ENCODE measurements at places on chromosomes 12 and 14.
A peak's percentile ranks its signal among the peaks of the same experiment; 100 is the strongest.

DNA sequence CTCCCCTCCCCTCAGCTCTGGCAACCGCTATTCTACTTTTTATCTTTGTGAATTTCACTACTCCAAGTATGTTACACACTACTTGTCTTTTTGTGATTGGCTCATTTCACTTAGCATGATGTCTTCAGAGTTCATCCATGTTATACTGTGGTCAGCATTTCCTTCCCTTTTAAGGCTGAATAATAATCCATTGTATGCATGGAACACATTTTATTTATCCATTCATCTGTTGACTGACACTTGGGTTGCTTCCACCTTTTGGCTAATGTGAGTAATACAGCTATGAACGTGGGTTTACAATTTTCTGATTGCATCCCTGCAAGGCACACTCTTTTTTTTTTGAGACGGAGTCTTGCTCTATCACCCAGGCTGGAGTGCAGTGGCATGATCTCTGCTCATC lies 53.0 kb upstream of the FUT8 start:
- no peak for DNase-seq

DNA sequence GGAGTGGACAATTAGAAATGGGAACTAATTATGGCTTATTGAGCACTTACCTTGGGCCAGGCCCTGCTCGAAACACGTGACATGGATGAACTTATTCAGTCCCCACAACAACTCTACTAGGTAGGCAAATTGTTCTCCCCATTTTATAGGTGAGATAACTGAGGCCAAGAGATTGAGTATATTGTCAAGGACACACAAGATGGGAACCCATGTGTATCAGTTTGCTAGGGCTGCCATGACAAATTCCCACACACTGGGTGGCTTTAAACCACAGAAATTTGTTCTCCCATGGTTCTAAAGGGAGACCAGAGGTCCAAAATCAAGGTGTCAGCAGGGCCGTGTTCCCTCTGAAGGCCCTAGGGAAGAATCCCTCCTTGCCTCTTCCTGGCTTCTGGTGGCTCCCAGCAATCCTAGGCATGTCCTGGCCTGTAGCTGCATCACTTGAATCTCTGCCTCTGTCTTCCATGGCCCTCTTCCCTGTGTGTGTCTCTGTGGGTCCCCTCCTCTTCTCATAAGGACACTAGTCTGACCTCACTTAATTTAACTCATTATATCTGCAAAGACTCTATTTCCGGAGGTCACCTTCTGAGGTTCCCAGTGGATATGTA lies 128.8 kb downstream of the CHST11 start:
- no peak for DNase-seq

DNA sequence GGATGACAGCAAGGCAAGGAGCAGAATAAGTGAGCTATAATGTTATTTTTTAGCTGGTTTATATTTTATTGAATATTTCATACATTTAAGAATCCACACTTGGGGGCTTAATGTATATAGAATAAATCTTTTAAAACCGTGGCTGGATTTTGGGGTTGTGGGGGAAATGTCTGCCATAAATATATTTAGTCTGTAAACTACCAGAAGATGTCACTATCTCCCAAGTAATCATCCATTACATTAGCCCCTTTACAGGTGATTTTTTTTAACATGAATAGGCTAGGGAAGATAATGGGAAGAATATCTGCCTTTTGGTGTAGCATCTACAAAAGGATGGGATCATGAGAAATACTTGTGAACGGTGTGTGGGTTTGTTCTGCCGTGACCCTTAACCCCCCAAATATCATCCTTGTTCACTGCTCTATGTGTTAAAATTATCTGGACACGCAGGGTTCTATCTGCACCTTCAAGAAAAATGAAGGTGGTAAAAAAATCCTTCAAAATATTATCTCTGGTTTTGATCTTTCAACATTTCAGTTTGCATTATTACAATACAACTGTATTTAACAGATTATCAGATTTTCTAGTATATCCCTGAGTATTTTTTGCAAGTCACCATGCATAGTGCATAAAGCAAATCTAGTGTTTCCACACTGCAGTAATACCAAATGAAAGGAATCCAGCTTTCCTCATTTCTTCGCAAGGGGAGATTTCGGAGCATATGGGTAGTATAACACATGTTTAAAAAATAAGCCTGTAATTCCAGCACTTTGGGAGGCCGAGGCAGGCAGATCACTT lies 8.0 kb upstream of the SLC17A8 start:
- DNase-seq: peak; percentile 38

DNA sequence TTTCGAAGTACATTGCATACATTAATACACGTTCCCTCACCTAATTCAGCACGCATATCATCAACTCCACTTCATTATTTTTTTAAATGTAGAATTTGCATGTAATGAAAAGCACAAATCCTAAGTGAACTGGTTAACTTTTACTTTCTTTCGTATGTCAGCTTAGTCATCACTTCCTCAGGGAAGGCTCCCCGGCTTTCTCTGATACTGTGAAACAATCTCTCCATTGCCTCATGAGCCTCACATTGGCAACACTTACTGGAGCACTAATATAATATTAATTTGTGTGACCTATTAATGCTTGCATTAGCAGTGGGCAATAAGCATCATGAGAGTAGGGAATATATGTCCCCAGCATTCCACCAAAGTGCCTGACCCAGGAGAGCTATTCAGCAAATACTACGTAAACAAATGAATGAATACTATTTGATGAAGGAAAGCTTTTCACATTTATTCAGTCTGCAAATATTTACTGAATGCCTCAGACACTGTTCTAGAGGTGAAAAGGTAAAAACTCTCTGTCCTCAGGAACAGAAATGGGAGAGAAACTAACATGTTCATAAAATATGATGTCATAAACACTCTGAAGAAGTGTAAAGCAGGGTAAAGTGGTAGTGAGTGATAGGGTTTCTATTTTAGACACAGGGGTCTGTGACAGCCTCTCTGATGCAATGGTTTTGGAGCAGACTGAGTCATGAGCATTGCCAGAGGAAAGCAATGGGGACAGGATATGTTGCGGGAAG lies 327.5 kb upstream of the DIO2 start:
- DNase-seq: no peak

- DNase-seq: no peak
Measured at GRCh38 chr14:98298481-98299244, 973.3 kb downstream of the BCL11B start.

DNA sequence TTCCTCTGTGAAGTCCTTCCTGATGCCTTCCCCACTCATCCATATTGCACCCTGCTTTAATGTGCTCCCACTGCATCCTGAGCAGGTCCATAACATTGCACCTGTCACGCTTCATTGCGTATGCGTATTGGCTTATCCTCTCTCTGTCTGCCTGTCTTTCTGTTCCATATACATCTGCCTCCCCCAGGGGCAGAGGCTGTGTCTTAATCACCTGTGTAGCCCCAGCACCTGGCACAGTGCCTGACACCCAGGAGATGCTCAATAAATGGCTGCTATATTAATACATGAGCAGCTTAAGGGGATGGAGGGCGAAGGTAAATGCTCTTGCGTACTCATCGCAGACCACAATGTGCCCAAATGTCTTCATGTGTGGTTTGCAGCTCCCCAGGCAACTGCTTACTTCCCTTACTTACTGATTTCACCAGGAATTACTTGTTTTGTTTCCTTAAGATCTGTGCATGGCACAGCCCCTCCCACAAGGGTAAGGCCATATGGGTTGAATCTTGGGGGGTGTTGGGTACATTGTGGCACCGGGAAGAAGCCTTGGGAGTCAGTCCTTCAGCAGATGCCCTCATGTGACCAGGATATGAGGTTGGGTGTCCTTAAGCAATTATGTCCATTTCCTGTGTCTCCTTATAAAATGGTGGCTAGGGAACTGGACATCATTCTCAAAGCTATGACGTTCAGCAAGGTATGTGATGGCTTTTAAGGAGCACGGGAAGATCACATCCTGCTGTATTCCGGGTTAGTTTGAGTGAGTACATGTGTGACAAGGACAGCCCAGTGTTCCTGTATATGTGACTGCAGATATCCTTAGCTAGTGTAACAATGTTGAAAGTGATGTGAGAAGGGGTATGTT lies 848 bp upstream of the CPNE6 start:
- DNase-seq: no peak

DNA sequence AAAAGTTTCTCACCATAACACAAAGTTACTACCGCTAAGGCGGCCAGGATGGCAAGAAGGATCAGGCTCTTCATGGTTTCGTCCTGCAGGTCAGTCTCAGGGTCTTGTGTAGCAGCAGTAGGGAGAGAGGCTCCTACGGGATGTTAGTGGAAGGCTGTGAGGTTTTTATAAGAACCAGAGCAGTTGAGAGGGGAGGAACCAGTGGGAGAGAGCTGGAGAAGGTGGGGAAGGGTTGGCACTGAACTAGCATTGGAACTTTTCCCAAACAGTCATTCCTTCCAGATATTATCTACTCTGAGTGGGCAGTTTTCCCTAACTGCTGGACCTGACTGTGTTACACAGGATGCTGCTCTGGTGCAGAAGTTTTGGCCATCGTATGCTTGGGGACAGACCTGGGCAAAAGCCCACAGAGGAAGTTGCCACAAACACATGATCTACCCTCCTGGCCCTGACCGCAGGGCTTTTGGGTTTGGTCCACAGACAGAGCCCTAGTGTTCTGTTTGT lies at the start of gene MGP:
MGP (minus strand) TSS at position 137 of the 504 bp plus-strand sequence; CDS start at position 74, 63 bp downstream.
- peak; percentile 28 for DNase-seq

- no peak for DNase-seq
Measured at GRCh38 chr14:80428171-80428570, 216.9 kb upstream of the DIO2 start.

- DNase-seq: no peak
Measured at GRCh38 chr14:52020866-52021717, 31.7 kb downstream of the RTRAF start.

DNA sequence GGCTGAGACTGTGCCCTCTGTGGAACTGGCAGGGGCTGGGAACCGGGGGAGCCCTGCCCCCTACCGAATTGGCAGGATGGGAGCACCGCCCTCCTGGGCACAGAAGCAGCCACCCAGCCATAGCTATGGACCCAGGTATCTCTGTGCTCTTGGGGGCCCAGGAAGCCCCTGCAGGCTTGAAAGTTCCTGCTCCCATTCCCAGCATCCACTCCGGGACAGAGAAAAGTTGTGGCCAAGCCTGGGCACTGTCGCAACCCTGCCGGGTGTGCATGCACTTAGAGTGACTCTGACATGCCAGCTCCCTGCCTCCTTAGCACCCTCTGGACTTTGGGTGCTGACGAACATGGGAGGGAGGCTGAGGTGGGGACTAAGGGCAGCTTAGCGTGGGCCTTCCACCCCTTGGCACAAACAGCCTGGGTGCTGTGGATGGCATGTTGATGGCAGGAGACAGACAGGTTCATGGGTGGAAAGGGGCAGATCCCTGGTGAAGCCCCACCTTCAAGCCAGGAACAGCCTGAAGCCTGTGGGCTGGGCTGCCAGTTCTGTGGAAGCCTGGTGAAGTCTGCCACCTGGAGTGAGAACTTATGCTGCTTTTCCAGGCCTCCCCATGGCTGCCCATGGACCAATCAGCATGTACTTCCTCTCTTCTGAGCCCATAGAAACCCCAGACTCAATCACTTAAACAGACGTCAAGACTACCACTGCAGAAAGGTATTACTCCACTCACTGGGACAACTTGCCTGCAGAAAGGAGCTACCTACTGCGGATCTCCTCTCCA lies 279.0 kb downstream of the ATXN7L3B start:
- DNase-seq: no peak

- peak; percentile 39 for DNase-seq
Measured at GRCh38 chr14:32934881-32935633, 3.6 kb upstream of the NPAS3 start.

All from pons (tissue), 1 donor.